Hepatic stellate cell (primary cell): ENCODE measurements at places on chromosomes 1 and 21.
A peak's percentile ranks its signal among the peaks of the same experiment; 100 is the strongest.

DNA sequence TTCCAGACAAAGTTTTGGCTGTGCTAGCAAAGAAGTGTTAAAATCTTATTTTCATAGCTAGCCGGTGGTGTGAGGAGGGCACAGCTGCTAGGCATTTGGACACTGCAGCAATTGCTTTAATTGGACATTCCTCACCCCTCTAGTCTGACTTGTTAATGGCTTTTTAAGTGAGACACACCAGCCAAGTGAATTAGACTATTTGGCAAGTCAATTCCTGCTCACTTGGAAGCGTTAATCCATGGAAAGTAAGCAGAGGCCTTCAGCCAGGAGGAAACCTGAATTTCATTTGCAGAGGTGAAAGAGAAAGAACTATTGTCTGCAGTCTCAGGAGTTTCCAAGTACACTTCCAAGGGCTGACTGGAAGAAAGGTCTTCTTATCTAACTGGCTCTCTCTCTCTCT is 175.7 kb downstream of the ST6GALNAC3 start:
- DNase-seq = no peak

DNA sequence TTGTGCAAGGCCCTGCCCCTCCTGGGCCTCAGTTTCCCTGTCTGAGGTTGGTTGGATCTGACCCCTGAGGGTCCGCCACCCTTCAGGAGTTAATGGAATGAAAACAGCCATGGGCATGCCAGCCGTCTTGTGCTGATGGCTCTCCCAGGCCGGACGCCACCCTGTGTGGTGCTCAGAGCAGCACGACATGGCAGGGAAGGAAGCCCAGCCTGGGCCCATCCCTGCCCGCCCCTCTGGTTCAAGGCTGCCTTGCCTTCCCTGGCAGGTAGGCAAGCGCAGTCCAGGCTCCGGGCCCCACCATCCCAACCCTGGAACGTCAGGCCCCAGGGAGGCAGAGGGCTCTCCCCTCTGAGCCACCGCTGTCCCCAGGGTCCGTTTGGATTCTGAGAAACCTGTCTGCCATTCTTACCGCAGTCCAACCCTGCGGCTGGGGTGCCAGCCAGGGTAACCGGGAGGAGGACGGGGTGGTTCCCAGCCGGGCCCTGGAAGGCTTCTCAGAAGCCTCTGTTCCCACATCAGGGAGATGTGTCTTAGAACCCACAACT is 108.5 kb upstream of the IFFO2 start:
- DNase-seq = no peak

DNA sequence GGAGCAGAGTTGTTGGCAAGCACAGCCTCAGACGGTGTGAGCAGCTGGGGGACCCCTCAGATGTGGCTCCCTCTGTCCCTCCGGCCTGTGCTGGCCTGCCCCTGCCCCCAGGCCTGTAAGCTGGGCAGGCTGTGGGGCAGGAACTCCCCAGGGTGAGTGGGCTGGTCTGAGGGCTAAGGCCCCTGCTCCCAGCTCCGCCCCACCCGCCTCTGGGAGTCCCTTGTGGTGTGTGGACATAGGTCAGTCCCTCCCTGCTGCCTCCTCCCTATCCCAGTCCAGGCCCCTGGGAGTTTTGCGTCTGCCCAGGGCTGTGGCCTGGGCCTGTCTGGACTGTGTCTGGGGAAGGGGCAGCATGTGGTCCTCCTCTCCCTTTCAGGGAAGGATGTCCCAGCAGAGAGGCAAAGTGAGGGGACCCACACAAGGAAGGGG is 3.6 kb upstream of the VWA1 start:
- DNase-seq = peak; percentile 82

DNA sequence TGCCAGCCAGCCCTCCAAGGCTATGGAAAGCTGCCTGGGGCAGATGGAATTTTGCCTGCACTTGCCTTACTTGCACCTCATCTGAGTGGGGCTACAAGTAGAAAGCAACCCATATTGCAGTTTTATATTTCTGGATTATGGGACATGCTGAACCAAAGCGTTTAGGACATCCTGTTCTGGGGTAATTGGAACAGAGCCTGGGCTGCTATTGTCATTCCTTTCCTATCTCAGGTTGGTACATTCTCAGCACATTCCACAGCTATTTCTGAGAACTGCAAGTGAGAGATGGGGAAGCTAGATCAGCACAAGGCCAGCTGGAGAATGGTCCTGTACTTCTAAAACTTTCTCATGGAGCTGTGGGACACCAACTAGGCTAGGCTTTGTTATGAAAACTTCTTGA is 713.8 kb downstream of the KCNT2 start:
- DNase-seq = no peak

- no peak for DNase-seq
These were observed 980.9 kb downstream of the BRINP3 start for GRCh38 chr1:189496768-189497167.

GRCh38 chr1:111707906-111708305 is 31.3 kb downstream of the INKA2 start:
- DNase-seq = no peak

DNA sequence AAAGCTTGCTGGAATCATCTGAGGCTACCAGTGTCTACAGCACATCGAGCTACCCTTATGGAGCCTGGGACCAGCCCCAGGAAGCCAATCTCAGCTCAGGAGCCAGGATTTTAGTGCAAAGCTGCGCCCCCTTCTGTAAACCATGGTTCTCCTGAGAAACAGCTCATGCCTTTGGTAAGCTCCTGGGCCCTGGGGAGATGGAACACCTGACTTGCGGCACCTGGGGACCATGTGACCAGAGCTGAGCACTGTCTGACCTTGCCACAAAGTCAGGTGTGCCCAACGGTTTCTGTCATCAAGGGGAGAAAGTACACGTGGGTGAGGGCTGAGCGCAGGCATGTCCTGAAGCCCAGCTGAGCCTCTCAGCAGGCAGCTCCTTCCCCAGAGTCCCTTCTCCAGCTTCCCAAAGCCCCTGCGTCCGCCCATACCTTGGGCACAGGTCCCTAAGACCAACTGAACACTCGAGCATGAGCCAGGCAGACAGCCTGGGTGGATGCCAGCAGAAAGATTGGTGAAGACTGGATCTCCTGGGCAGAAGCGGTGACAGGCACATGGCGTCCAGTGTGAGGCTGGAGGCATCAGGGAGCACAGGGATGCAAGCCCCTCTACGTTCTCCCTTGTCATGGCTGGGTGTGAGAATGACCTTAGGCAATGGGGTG is 57.9 kb upstream of the TENT5B start:
- DNase-seq = no peak

DNA sequence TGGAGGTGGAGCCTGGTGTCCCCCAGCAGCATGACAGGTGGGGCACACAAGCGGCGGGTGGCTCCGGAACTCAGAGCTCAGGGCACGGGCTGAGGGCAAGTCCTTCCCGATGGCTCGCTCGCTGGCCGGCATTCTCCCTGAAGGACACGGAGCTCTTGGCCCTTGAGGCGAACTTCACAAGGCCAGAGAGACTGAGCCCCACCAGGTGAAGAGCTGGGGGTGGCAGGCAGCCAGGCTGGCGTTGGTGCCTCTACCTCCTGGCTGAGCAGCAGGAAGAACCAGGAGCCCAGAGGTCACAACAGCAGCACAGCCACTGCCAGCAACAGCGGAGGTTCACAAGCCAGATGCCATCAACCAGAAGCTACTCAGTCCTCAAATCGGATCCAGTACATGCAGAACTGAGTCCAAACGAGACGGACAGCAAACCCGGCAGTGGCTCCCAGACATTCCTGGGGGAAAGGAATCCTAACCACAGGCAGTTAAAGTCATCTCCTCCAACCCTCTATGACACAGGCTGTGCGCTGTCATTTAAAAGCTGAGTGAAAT is 54.1 kb downstream of the NPHP4 start:
- peak; percentile 72 for DNase-seq

- DNase-seq = no peak
These were observed 21.8 kb downstream of the GBP2 start for GRCh38 chr1:89104147-89104546.

DNA sequence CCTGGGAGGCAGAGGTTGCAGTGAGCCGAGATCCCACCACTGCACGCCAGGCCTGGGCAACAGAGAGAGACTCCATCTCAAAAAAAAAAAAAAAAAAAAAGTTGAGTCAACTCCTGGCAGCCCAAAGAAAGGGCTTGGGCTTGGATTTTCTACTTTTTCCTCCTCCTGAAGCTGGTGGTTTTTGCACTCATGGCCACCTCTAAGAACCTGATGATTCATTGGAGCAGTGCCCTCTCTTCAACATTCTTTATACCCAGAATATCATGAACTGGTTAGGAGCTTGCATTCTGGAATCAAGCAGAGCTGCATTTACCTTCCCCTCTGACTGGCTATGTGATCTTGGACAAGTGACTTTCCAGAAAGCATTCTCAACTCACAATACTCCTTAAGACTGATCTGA is 3.5 kb upstream of the ACTA1 start:
- DNase-seq = no peak

DNA sequence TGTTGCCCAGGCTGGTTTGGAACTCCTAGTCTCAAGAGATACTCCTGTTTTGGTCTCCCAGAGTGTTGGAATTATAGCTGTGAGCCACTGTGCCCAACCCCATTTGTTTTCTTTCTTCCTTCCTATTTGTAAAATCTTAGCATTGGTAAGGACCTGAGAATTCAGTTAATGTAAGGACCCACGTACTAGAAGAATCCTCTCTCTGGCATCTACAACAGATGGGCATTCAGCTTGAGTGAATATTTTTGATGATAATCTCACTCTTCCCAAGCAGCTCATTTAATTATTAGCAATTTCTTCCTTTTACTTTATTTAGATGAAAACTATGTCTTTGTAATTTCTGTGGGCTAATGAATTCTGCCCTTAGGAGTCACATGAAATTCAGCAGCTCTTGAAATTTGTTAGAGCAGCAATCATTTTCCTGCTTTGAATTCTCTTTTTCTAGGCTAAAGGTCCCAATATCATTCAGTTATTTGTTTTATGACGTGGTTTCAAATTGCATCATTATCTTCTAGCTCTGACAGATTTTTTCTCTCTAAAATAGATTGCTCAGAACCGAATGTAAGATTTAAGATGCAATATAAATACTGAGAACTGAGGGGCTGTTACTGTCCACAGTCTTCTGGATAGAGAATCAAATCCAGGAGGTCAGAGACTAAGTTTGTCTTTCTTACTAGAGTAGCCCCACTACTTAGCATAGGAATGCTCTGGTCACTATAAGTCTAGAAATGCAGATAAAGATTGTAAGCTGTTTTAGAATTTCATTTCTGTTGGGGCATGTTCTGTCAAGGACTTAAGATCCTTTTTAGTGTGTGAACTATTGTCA is 59.4 kb downstream of the EPB41 start:
- peak; percentile 32 for DNase-seq
